ENCODE measurements at places on chromosomes 12 and 14. TPM values are rescaled to one million over a fixed set of nuclear protein-coding genes. Genes with fewer than 3 reads are reported as not detected.

DNA sequence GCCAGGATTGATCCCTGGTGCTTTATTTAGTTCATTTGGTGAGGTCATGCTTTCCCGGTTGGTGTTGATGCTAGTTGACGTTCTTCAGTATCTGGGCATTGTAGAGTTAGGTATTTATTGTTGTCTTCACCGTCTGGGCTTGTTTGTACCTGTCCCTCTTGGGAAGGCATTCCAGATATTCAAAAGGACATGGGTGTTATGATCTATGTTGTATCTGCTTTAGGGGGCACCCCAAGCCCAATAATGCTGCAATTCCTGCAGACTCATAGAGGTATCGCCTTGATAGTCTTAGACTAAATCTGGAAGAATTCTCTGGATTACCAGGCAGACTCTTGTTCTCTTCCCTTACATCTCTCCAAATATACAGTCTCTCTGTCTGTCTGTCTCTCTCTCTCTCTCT is 42.1 kb downstream of the AK7 start:
- DNase-seq: no peak

DNA sequence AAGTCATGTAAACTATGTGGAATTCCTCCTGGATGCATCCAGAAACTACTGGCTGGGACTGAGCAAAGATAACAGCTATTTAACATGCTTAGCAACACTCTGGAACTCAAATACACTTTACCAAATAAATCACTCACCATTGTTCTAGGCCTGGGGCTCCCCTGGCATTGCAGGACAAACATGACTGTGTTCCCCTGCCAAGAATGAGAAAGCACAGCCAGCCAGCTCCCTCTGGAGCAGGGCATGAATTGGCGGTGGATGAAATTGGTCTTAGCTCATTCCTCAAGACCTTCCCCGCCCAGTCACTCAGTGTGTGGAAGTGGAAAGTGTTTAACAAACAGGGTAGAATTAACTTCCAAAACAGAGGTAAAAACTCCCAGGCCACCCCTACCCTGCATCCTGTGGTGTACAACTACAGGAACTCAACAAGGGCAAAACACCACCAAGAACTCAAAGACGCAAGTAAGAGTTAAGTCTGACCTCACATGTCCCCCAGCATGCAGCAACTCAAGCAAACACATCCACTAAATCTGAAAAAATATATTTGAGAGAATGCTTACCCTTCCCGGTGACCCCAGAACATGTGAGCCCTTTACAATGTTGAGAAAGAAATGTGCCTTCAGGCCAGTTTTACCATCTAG is 58.4 kb upstream of the BDKRB2 start:
- no peak for DNase-seq

FLRT2 gene
- total RNA-seq: not detected

DNA sequence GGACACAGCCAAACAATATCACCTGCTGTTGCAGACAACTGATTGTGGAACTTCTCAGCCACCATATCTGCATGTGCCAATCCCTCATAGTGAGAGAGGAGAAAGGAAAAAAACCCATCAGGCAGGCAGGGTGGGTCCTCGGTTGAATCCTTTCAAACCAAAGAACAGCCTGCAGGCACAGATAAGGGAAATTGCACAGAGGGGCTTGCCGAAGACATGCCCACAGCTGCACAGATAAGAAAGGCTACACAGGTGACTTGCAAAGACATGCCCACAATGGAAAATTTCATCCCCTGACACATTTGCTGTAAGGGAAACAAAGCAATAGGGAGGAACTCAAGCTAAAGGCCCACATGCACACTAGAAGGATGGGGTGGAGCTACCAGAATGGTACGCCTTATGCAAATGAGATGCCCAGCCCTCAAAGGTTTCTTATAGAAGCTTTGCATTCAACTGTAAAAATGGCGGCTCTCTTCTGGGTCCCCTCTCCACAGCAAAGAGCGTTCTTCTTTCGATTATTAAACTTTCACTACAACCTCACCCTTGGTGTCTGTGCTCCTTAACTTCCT is 170.0 kb upstream of the TMPO start:
- no peak for DNase-seq

GRCh38 chr14:105473033-105473676 is 1.5 kb upstream of the CRIP2 start:
- no peak for DNase-seq

TMX1 gene
- 41.8 TPM for total RNA-seq

DNA sequence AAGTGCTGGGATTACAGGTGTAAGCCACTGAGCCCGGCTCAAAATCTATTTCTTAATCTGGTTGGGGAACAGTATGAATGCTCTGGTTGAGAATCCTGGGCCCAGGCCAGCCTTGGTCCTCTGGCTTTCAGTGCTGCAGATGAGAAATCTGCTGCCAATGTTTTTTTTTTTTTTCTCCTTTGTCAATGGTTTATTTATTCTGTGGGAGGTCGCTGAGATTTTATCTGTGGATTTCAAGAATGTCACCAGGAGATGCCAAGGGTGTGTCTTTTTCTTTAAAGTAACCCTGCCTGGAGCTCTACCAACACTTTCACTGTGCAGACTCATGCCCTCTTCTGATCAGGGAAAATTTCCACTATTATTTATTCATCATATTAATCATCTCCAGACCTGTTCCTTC is 3.6 kb downstream of the SLC25A29 start:
- no peak for DNase-seq
